ENCODE measurements at places on chromosomes 13 and 19.

DNA sequence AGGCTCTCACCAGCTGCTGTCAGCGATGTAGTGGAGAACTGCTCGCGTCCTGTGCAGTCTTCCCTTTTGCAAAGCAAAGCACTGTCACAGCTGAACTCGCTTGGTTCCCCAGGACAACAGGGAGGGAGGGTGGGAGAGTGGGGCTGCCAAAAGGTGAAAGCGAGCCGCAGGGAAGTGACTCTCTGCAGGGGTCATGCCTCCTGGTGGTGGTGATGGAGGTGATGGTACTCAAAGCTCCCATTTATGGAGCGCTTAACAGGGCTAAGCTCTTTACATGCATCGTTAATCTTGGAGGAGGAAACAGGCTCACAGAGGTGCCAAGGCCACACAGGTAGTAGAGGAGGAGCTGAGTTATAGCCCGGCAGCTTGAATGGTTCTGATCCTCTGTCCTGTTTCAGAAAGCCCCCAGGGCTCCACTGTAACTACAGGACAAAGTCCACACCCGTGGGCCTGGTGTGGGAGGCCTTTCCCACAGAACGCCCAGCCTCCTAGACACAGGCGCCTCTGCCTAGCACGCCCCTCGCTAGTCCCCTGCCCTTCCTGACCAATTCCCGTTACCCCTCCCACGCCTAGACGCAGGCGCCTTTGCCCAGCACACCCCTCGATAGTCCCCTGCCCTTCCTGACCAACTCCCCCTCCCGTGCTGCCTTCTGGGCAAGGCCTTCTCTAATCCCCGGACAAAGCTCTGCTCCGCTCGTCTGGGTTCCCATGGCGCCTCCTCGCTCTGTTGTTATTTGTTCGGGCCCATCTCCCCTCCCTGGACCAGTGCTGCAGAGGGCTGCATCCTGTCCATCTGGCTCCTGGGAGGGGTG lies 10.7 kb downstream of the PPP1R37 start:
- DNase-seq: no peak

GRCh38 chr13:49502954-49503353 lies 7.2 kb downstream of the PHF11 start:
- DNase-seq: no peak

DNA sequence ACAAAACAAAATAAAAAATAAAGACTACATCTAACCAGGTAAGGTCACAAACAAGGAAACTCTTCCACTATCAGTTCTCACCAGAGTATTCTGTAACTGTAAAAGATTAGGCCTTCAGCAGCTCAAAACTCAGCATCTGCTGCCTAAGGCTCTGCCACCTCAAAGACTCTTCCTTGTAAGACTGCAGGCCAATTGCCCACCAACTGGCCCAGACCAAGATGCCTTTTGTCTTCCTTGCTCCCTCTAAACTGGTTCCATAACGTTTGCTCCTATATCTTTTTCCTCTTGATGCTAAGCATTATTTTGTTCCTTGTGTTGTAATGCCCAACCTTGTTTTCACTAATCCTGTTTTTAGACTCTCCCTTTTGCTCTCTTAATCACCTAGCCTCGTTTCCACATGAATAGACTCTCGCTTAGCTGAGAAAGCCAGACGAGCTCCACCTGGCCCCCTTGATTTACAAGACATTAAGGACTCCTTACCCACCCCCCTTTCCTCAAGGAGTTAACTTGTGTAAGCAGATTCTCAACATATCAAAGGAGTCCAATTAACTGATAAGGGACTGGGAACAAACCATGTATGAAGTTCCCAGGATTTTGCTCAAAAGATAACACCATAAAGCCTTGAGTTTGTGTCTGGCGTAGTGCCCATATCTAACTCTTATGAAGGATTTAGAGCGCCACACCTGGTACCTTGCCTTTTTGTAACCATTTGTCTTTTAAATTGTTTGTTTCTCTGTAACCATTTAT lies 1.5 kb downstream of the ZNF814 start:
- peak; percentile 5 for DNase-seq

GRCh38 chr19:40465025-40465556 lies 454 bp downstream of the BLVRB start:
- peak; percentile 63 for DNase-seq

GRCh38 chr19:2532252-2533071 lies 56.5 kb downstream of the GADD45B start:
- peak; percentile 74 for DNase-seq

- no peak for DNase-seq
These were observed 71.2 kb downstream of the ING1 start for GRCh38 chr13:110784704-110785103.

Measured in adipocyte (in vitro differentiated cells).